ENCODE measurements at places on chromosomes 2 and 18.

GRCh38 chr2:229969921-229970320 lies 47.6 kb downstream of the FBXO36 start:
- DNase-seq: no peak

DNA sequence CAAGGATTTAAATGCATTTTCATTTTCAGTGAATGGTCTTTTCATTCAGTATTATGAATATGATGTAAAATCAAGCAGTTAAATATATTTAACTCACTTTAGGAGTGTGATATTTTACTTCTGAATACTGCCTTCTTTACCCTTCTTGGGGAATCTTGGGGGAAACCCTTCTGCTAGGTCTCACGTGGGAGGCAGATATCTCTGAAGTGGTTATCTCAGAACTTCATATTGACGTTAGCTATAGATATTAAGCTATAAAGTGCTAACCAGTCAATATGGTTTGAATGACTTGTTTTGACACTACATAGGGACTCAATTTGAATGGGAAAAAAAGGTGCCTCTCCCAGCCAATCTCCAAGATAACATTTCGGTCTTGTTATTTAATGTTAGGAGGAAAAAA lies 9.8 kb downstream of the REL start:
- no peak for DNase-seq

DNA sequence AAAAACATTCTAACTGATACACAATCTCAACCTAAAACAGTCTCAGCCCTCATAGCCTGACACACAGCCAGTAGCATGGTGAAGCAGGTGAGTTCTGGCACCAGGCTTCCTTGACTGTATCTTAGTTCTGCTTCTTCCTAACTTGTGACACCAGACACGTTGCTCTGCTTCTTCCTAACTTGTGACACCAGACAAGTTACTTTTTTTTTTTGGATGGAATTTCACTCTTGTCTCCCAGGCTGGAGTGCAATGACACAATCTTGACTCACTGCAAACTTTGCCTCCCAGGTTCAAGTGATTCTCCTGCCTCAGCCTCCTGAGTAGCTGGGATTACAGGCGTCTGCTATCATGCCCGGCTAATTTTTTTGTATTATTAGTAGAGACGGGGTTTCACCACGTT lies 6.7 kb upstream of the ATG16L1 start:
- no peak for DNase-seq

- no peak for DNase-seq
Observed at GRCh38 chr18:58900015-58900649, 35.5 kb downstream of the ZNF532 start.

DNA sequence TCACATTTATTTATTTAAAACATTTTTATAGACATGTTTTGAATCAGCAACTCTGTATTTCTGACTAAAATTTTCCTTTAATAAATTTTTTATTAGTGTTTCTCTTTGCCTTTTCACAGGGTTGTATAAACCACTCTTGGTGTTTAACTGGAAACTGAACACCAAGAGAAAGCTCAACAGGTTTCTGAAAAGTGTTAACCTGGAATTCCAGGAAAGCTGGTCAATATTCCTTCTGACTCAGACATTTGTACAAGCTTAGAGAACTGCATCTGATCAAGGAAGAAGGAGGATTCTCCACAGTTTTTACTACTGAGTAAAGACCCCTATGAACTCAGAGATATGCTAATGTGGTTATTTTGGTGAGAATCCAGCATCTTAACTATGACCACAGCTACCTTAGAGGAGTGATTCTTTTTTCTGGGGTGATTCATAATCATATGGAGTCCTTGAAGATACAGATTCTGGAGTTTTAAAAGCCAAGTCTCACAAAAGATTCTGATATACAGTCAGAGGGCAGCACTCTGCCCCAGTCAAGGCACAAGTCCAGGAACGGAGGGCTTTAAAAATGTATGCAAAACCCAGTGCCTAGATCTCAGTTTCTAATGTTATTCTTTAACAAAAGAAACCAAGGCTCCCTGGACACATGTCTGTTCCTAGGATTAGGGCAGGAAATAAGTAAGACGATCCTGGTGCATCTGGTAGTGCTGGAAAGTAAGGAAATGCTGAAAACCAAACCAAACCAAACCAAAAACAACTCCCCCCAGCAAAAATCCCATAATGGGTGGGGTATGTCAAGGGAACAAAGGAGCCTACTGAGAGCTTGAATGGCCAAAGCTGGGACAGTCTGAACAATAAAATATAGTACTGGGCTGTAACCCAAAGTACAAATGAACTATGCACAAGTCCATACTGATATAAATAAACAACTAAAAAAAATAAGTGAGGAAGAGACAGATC lies 85.1 kb upstream of the FZD5 start:
- no peak for DNase-seq

GRCh38 chr2:128788636-128789220 lies 470.1 kb upstream of the HS6ST1 start:
- DNase-seq: no peak

- DNase-seq: no peak
Observed at GRCh38 chr2:130259594-130259993, 61.4 kb upstream of the TUBA3E start.

- DNase-seq: no peak
Observed at GRCh38 chr2:192729369-192729768, 534.6 kb upstream of the TMEFF2 start.

- DNase-seq: no peak
Observed at GRCh38 chr18:57404345-57404744, 30.8 kb upstream of the ONECUT2 start.

DNA sequence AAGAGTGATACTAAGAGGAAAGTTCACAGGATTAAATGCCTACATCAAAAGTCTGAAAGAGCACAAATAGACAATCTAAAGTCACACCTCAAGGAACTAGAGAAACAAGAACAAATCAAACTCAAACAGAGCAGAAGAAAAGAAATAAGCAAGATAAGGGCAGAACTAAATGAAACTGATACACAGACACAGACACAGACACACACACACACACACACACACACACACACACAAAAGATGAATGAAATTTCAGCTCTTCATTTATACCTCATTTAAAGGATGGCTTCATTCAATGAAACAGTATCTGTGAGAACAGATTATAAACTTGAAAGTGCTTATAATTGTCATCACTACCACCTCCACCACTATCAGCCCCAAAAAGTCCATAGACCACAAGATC lies 428.9 kb downstream of the MBD2 start:
- no peak for DNase-seq

DNA sequence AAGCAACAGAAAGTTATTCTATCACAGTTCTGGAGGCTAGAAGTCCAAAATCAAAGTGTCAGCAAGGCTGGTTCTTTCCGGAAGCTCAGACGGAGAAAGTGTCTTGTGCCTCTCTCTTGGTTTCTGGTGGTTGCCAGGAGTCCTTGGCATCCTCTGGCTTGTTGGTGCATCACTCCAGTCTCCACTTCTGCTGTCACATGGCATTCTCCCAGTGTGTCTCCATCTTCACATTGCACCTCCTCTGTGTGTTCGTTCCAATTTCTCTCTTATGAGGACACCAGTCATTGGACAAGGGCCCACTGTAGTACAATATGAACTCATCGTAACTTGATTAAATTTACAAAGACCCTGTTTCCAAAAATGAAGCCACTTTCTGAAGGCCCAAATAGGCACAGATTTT lies 175.4 kb upstream of the ATP5MC3 start:
- no peak for DNase-seq

GRCh38 chr2:39851651-39852110 lies 72.6 kb upstream of the THUMPD2 start:
- DNase-seq: peak; percentile 71

DNA sequence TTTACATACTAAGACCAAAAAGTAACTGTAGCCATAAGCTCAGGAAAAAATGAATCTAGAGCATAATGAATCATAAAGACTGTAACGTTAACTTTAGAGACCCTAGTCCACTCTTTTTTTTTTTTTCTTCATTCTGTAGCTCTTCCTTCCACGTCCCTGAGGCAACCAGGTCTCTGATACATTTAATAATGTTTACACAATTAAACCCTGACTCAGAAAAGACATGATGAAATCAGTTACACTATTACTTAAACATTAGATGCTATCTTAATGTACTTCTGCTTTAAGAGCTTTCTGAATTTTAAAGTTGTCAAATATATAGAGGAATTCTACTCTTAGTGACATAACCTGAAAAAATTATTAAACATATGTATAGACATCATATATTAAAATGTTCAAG lies 1121.5 kb upstream of the DDX18 start:
- DNase-seq: no peak

DNA sequence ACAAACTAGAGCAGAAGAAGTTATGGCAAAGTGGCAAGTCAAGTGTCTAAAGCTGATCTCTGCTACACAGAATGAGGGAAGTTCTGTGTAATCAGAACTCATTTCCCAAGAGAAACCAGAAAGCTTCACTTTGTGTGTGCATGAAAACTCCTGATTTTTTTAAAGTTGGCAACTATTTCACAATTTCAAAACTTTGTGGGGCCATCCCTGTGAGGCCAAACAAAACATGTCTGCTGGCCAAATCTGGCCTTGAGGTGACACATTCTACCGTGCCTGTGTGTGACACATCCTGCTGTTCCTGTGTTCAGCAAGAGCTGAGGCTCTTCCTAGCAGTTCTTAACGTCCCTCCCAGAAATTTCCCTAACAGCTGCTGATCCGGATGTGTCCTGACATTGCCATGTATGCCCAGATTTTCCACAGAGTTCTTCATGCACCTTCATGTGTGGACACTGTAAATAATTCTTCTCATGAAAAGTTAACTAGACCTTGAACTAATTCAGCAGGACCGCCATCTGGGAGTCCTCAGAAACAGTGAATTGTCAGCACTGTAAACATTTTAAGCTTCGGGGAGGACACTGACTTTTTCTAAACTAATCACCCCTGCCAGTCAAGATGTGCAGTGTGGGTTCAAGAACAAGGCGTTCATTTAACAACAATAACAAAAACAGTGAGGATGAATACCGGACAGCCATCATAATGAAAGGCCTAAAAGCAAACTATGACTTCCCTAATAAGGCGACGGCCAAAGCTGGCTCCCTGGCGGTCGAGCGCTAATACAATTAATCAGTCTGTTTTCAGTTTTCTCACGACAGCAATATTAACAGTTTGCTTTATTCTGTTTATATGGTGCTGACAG lies 99.0 kb downstream of the PLEKHM3 start:
- peak; percentile 54 for DNase-seq

DNA sequence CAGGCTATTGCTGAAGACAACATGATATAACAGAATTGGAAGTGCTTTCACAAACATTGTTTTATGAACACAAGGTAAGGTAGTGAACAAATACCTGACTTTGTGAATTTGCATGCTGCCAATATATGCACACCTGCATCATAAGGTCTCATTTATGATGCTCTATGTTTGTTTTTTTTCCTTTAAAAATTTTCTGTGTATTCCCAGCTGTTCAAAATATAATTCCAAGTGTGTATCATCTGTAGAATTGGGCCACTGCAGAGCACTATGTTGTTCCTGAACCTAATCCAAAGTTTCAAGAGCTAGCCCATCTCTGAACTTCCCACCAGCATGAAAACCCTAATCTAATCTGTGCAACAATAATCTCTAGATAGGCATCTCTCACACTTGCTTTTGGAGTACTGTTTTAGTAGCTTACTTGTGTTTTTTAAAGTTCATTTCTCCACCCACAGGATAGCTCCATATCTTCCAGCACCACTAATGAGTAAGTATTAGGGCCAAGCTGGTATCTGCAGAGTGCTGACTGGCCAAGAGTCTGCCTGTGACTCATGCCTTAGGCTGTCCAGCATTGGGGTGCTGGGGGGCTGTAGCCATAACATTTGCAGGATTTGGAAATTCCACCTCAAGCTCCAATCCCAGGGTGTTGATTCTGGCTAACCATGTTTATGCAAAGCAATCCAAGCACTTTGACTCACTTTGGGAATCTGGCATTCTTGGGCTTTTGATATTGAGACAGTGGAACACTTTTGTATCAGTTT lies 208.2 kb upstream of the REV1 start:
- DNase-seq: no peak

DNA sequence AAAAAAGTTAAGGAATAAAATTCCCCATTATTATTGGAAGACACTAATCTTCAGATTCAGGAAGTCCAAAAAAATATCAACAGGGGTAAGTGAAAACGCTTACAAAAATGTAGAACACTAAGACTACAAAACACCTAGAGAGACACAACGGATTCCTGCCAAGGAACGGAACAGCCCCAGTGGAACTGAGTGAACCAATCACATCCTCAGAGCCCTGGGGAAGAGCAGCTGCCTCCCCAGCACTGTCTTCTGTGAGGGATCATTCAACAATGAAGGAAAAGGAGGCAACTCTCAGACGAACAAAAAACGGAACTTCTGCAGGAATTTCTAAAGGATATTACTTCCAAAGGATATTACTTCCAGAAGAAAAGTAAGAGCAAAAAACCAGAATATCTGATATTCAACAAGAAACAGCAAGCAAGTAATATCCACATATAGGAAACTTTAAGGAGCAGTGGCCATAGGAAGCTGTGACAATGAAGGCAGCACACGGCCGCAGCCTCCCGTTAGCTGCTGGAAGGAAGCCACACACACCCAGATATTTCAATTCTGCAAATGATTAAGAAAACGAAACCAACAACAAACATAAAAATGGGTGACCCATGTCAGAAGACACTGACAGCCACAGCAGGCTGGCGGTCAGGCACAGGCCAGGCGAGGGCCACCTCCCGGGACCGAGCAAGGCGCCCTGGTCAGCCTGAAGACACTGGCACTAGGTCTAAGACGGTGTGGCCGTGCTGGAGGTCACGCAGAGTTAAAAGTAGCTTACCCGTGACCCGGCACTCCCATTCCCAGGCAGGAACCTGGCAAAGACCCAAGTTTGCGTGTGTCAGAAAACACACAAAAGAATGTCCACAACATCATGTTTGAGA lies 81.8 kb downstream of the HDAC4 start:
- DNase-seq: peak; percentile 75

DNA sequence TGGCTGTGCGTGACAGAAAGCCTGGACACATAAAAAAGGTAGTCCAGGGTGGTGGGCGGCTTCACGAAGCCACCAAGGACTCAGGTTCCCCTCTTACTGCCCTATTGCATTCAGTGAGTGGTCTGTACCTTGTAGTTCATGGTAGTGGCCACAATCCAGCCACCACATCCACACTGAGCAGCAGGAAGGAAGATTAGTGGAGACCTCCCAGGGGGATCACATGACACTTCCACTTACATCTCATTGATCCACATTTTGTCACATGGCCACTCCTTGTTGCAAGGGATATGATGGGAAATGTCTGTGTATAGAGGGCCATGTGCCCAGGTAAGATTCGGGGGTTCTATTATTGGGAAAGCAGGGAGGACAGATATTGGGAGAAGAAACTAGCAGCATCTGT lies 13.7 kb downstream of the IL1R2 start:
- DNase-seq: no peak

Measured in eye (tissue), 1 donor.